Stimulated activated CD4-positive, alpha-beta T cell treated with anti-CD3 and anti-CD28 coated beads, TNF-alpha, amount 100 ng/mL, for 1 hour (primary cell): ENCODE measurements at places on chromosomes 5 and 9.

GRCh38 chr5:61866930-61867329 lies 439.1 kb upstream of the KIF2A start:
- DNase-seq, result no peak

DNA sequence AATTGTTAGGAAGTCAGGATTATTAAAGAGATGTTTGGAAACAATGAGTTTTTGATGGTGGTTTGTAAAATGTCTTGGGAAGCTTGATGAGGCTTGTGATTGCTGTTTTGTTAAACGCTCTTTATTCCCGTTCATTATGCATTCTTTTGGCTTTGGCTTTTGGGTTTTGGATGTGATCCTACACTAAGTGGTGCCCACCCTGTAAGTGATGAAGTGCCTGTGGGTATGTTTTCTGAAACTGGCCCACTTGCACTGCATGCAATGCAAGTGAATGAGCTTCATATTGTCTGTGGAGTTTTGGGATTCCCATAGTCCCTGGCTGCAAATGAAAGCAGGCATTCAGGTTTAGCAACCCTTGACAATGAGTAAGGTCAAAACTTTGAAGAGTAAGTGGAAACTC lies 1035.5 kb upstream of the WWC1 start:
- DNase-seq, result no peak

DNA sequence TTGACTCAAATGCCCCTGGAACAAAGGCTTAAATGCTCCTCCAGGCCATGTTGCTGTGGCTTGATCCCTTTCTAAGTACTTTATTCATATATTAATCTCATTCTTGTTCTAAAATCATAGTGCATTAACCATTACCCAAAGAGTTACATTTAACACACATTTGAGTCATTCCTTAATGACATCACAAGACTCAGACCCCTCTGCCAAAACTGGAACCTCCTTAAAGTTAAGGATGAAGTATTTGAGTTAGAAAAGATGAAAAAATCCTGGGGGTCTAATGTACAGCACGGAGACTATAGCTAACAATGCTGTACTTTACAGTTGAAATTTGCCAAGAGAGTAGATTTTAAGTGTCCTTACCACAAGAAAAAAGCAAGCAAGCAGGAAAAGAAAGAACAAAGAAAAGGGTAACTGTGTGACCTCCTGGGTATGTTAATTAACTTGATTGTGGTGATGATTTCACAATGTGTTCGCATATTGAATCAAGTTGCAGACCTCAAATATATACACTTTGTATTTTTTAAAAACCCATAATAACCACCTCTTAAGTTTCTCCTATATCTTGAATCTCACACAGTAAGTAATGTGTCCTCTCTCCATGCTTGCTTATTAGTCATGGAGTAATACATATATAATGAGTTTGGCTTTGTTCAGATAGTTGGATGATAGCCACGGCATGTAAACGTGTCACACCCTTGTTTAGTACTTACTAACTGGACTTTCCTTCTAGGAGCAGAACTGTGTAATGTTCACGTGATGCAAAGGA lies 376.9 kb downstream of the SEMA5A start:
- DNase-seq, result no peak

GRCh38 chr5:143025971-143026370 lies 255.8 kb downstream of the ARHGAP26 start:
- no peak for DNase-seq

- DNase-seq, result no peak
Observed at GRCh38 chr5:139660923-139661814, 13.0 kb downstream of the CXXC5 start.

DNA sequence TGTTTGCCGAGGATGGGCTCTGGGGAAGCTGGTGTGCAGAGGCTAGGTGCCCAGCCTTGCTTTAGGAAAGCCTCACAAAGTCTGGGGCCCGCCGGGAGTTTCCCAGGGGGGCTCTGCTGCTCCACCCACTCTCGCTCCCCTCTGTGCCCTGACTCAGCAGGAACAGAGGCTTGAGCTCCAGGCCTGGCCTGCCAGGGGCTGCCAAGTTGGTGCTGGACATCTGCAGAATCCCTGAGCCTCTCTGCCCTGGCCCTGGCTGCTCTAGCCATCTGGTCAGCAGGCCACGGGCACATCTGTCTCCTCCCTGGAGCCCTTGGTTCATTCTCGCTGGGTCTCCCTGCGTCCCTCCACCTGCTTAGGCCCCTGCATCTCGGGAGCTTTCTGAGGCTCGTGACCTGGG lies 647 bp upstream of the ADAMTSL2 start:
- DNase-seq, result no peak

DNA sequence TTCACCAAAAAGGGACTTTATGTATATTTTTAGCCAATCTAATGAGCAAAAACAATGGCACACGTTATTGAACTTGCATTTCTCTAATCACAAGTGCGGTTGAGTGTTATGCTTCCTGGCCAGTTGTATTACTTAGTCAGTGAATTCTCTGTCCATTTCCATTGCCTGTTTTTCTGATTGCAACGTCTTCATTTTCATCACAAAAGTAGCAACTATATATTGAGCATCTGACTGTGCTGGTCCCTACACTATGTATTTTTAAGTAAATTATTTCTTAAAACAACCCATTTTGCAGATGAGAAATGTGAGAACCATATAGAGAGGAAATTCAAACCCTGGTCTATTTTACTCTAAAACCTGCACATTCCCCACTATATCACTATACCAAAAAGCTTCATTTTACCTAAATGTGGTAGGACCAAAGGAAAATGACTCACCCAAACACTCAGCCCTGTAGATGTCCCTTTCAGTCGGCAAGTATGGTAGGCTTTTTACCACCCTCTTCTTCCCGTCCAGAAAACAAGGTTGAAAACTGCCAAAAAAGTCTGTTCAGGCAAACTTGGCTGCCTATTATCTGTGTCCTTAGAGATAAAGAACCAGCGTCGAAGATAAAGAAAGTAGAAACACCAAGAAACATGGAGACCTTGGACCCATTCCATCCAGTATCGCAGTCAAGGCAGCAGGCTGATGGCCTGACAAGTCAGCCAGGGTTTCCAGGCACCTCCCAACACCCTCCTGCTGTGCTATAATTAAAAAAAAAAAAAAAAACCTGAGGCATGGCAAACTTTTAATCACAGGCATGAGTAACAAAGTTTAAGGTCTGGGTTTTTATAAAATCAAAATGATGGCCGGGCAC lies 18.8 kb upstream of the FAM13B start:
- DNase-seq, result no peak

DNA sequence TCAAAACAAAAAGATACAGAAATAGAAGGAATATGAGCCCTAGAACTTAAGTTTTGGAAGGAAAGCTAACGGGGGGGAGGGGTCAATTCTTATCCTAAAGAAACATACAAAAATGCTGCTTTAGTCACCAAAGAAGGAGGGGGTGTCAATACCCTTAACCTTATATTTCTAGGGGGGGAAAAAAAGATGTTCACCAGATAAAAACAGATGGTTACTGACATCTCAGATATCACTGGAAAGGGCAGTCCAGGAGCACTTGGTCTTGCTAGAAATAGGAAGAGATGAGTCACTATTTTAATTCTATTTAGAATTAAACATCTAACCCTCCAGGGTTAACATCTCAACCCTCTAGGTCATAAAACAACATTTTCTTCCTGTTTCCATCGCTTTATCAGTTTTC lies 1.7 kb downstream of the DIAPH1 start:
- DNase-seq, result no peak

DNA sequence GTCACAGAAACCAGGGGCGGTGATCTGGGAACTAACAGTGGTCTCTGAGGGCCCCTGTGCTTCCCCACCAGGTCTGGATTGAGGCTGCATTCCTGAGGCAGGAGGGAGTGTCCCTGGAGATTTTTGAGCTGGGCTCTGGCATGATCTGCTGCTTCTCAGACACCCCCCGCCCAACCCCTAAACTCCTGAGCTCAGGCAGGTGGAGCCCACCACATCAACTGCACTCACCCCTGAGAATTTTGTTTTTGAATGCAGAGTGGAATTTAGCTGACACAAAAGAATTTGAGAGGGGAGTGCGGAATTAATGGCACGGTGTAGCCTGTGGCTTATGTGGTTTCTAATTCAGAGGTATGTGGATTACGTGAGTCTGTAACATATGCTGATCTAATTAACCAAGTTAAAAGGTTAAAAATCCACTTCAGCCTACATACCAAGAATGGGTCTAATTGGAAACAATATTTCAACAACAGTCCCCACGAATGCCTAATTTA lies 23.9 kb upstream of the CTSL start:
- DNase-seq, result no peak

GRCh38 chr5:138708791-138709190 lies 44.4 kb upstream of the CTNNA1 start:
- DNase-seq, result no peak

GRCh38 chr5:107435061-107435460 lies 235.7 kb downstream of the EFNA5 start:
- DNase-seq, result no peak

DNA sequence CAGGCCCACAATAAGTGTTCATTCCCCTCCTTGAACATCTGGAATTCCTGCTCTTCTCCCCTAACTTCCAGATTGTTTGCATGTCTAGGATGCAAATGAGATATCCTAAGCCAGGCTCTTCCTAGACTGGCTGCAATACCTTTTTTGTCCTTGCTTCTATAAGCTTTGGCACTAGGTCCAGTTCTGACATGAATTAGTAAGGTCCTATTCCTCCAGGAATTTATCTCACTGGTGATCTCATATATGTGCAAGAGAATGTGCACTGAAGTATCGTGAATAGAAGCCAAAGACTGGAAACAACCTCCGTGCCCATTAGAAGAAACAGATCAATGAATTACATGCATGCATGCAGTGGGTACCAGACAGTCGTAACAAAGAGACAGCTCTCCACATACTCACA lies 25.2 kb downstream of the DUSP1 start:
- DNase-seq, result no peak

- no peak for DNase-seq
Observed at GRCh38 chr9:137899551-137900360, 22.2 kb downstream of the CACNA1B start.

- DNase-seq, result no peak
Observed at GRCh38 chr5:22611327-22611726, 241.8 kb downstream of the CDH12 start.

DNA sequence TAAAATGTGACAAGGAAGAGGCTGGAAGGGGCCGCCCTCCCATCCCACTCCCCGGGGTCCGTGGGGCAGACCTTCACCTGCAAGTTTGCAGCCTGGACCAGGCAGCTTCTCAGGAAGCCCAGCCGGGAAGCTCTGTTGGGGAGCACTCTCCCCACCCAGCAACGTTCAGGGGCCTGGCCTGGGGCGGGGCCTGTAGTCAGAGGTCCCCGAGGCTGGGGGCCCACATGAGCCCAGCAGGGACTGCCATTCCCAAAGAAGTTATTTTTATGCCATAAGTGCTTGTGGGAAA lies 32.7 kb upstream of the NOTCH1 start:
- no peak for DNase-seq

DNA sequence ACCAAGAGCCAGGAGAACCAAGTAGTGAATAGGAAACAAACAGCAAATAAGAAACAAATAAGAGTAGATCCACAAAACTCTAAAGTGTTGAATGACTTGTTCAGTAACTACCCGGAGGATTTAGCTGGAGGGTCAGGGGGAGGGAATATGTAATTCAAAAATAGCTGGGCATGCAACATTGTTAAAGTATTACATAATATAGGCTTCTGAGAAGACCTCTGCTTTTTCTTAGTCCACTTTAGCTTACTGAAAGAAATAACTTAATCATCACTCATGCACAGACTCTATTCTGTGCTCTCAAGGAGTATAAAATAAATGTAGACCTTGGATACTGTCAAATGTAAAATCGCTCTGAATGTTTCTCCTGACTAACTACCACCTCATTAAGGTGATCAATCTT lies 183.2 kb upstream of the POU5F2 start:
- no peak for DNase-seq

GRCh38 chr5:81401266-81401665 lies 7.3 kb upstream of the ACOT12 start:
- no peak for DNase-seq
